ENCODE measurements at places on chromosomes 5 and 9.

GRCh38 chr9:127140181-127140580, 17.7 kb upstream of the ANGPTL2 start:
- DNase-seq: no peak

GRCh38 chr9:130149654-130150286, 22.4 kb upstream of the NCS1 start:
- DNase-seq: no peak

GRCh38 chr5:159555084-159555483, 224.8 kb upstream of the IL12B start:
- DNase-seq: no peak

GRCh38 chr5:93622240-93622885, 39.3 kb downstream of the NR2F1 start:
- DNase-seq: peak; percentile 59

DNA sequence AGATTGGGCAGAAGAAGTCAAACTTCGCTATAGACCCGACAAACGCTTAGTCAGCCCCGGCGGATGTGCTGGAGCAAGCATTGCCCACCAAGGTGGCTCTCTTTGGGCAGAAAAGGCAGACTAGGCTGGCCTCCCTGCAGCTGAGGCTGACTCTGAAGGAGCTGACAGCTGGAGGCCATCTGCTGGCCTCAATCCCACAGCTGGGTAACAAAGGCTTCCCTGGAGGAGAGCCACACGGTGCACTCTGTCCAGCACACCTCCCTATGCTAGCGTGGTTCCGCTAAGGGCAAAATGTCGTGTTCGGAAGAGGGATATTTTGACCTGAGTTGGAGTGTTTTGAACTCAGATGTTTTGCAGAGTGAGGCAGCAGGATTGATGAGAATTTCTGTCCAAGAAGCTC, 103.5 kb upstream of the PTCH1 start:
- DNase-seq: no peak

DNA sequence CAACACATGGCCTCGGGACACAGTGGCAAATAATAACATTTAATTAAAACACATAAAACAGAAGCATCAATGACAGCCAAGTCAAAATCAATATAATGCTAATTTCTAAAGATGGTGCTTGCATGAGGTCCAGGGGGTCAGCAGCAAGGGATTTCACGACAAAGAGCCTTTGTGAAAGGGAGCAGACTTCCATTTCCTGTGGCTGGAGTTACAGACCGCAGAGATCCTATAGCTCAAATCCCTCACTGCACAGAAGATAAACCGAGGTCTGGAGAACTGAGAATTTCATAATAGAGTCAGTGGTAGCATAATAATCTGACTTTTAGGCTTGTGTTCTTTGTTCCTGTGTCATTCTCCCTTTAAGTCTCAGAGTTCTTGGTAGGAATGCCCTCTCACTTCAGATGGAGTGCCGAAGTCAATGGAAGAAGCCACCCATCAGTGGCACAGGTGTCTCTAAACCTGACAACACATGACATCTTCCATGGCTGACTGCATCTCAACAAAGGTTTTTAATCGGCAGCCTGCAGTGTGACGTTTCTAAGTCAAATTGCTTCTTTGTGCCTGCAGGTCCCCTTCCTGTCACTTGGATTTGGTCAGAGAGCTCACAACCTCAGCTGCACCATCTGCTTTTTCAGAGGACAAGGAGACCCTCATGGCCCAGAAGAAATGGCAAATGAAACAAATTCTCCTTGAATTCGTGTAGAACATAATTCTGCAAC, 67.4 kb downstream of the CARTPT start:
- peak; percentile 15 for DNase-seq

GRCh38 chr9:103942200-103942599, 151.9 kb upstream of the SMC2 start:
- no peak for DNase-seq

- no peak for DNase-seq
Measured at GRCh38 chr5:177315411-177315810, 3.7 kb upstream of the MXD3 start.

- no peak for DNase-seq
Measured at GRCh38 chr5:107146901-107147300, 523.8 kb downstream of the EFNA5 start.

- DNase-seq: no peak
Measured at GRCh38 chr5:125398466-125398865, 652.0 kb upstream of the ZNF608 start.

DNA sequence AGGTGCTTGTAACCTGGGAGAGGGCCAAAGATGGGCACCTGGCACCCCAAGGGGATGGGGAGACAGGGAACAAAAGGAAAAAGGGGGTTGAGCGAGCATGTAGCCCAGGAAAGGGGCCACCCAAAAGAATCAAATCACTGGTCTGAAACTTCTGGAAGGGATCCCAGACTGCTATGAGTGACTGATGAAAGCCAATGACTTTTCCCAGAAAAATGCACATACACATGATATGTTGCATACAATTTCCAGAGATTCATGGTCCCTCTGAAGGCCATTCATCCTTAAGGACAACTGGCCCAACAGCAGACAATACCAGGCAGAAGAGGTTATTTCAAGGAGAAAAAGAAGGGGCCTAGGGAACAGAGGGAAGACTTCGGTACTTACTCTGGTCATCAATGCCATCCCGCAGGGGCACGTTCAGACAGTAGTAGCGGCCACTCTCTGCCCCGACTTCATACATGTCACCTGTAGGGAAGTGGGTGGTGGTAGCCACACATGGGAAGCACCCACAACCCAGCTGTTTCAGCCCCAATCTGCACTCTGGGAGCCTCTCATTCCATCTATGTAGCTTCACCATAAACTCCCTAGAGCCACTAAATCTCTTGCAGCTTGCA, 8.4 kb downstream of the HDAC3 start:
- DNase-seq: no peak

DNA sequence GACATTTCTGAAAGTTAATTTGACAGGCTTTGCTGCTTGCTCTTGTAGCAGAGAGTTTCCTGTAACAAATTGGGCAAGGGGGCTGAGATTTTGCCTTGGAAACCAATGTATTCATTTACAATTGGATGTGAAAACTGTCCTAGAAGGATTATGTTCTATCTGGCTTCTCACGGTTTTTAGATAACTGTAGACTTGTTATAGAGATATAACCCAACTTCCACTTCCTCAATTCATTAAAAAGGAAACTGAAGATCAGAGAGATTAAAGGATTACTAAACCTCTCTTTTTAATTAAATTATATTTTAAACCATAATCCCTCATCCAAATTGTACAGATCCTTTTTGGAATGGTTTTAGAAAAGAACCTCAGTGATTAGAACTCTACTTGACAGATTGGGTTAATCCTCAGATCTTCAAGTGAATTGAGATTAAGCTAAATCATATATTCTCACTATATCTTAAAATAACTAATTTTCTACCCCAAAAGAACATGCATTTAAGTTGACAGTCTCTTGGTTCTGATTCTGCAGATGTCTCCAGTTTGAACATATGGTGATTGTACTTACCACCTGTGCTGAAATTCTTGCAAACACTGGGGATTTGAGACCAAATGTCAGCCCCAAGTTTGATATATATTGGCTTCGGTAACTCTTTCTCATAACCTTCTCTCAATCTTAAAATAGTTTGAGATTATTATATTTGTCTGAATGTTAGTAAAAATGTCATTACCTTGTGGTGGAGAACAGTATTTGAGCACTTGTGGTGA, 130.1 kb upstream of the C9orf72 start:
- no peak for DNase-seq

- no peak for DNase-seq
Measured at GRCh38 chr9:112038017-112038408, 137.1 kb downstream of the SUSD1 start.

GRCh38 chr9:136077491-136077890, 17.6 kb downstream of the NACC2 start:
- no peak for DNase-seq

DNA sequence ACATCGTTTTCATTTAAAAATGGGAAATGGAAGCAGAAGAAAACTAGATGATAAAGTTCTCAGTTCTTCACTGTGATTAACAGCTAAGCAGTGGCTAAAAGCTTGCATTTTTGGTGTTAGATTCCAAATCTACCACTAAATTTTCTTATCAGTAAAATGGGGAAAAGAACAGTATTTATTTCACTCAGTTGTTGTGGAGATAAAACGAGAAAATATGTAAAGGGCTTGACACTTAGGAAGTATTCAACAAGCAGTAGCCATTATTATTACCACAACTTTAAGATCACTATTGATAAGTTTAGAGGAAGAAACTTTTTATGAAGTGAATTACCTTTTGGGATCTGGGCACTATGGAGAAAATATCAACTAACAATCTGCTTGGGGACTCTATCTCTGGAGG, 4.5 kb downstream of the STOM start:
- DNase-seq: no peak

DNA sequence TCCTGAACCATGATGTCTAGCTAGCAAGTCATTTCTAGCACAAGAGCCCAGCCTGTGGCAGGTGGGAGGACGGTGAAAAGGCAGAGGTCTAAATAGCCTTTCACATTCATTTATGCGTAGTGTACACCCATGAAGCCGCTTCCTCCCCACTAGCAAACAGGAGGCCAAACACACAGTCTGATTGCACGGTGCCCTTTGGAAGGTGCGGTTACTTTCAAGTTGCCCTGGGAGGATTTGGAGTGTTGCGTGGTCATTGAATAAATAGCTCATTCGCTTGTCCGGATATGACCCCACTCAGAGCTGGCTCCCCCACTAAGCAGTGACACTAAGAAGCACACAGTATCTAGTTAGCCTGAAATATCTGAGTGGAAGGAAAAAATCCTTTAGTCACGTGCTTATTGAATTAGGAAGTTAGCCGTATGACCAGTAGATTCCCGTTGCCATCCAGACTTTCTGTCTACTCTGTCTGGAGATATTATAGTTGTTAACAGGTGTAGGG, 664 bp upstream of the ARSB start:
- DNase-seq: peak; percentile 26
